Neuronal stem cell (in vitro differentiated cells): ENCODE measurements at places on chromosomes 11 and 22.
A peak's percentile ranks its signal among the peaks of the same experiment; 100 is the strongest.

DNA sequence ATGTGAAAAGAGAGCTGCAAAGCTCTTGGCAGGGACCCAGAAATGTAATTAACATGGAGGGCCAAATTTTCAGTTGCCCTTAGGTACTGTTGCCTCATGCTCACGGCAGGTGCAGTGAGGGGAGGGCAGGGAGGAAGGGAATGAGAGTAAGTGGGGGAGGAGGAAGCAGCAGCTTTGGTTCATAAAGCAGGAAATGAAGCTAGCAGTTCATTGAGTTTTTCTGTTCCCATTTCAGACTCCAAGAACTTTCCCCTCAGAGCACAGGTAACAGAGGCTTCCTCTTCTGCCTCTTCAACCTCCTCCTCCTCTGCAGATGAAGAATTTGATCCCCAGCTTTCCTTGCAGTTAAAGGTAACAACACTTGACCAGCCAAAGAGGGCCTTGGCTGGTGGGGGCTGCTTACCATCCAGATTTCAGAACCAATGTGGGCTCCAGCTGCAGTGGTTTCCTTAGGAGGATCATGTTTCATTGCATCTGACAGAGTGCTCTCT is 57.9 kb upstream of the PARVA start:
- H3K4me3 ChIP-seq: no peak overlapping the region
- H3K27ac ChIP-seq: no peak overlapping the region

GRCh38 chr22:35977136-35977535 is 51.5 kb downstream of the RBFOX2 start:
- H3K27ac ChIP-seq: no peak overlapping the region
- H3K4me1 ChIP-seq: peaks cover 7% of the 10 kb centered on the region
- H3K27me3 ChIP-seq: no peaks in the 10 kb centered on the region
- no peaks in the 10 kb centered on the region for H3K36me3 ChIP-seq

GRCh38 chr22:49726022-49726681 is 101.5 kb downstream of the BRD1 start:
- no peak for DNase-seq
- no peaks in the 10 kb centered on the region for H3K4me1 ChIP-seq
- no peaks in the 10 kb centered on the region for H3K36me3 ChIP-seq
- no peak overlapping the region for H3K27ac ChIP-seq
- H3K27me3 ChIP-seq: peaks cover 22% of the 10 kb centered on the region

DNA sequence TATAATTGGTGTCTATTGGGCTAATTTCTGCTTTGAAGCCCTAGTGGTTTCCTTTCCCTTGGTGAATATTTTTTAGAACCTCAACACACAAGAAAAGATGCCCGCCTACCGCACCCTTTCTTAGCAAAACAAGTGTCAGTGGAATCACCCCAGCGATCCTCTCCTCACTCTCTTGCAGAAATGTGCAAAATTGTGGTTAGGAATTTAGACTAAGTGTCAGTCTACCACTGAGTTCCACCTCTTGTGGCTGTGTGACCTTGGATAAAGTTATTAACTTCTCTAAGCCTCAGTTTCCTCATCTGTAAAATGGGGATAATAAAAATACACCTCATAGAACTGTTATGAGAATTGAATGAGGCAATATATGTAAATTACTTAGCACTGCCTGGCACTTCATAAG is 5.3 kb upstream of the JAML start:
- no peaks in the 10 kb centered on the region for H3K4me1 ChIP-seq
- H3K4me3 ChIP-seq: no peak overlapping the region
- H3K36me3 ChIP-seq: no peaks in the 10 kb centered on the region
- no peak overlapping the region for H3K27ac ChIP-seq

DNA sequence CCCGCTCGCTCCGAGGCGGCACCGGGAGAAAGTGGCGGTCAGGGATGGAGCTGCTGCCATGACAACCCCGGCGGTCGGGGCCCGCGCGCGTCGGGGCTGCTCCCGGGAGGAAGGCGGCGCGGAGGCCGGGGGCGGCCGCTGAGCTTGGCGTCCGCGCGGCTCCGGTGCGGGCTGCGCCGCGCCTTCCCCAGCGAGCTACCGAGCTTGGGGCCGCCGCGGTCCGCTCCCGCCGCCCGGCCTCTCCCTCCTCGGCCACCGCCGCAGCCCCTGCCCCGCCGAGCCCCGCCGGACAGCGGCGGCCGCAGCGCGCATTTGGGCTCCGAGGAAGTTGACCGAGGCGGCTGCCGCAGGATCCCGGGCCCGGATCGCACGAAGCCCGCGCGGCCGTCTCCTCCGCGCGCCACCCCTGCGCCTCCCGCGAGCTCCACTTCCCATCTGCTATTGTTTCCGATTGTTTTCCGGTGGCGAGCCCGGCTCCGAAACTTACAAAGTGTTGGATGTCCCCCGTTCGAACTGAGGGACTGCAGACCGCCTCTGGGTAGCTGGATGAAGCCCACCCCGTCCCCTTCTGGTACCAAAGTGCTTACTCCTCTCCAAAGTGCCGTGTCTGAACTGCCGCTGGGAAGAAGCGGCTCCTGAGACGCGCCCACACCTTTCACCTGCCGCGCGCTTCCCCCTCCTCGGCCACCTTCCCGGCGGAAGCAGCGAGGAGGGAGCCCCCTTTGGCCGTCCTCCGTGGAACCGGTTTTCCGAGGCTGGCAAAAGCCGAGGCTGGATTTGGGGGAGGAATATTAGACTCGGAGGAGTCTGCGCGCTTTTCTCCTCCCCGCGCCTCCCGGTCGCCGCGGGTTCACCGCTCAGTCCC is 540.3 kb downstream of the NTM start:
- H3K27ac ChIP-seq: no peak overlapping the region
- no peaks in the 10 kb centered on the region for H3K36me3 ChIP-seq
- H3K4me1 ChIP-seq: peaks cover 6% of the 10 kb centered on the region

- H3K36me3 ChIP-seq: no peaks in the 10 kb centered on the region
- no peak for DNase-seq
- H3K27me3 ChIP-seq: no peaks in the 10 kb centered on the region
- H3K4me1 ChIP-seq: peaks cover 7% of the 10 kb centered on the region
- H3K27ac ChIP-seq: no peak overlapping the region
- no peak overlapping the region for H3K4me3 ChIP-seq
Observed at GRCh38 chr11:62962391-62962790, 22.4 kb downstream of the SLC22A6 start.

GRCh38 chr11:104918113-104918824 is 20.0 kb upstream of the CASP12 start:
- DNase-seq: no peak
- H3K27ac ChIP-seq: no peak overlapping the region
- H3K36me3 ChIP-seq: no peaks in the 10 kb centered on the region
- no peaks in the 10 kb centered on the region for H3K27me3 ChIP-seq
- H3K4me1 ChIP-seq: no peaks in the 10 kb centered on the region

GRCh38 chr11:44083906-44084305 is 11.6 kb upstream of the EXT2 start:
- H3K36me3 ChIP-seq: no peaks in the 10 kb centered on the region
- no peaks in the 10 kb centered on the region for H3K4me1 ChIP-seq
- H3K4me3 ChIP-seq: no peak overlapping the region
- no peaks in the 10 kb centered on the region for H3K27me3 ChIP-seq
- no peak overlapping the region for H3K27ac ChIP-seq
- DNase-seq: no peak

GRCh38 chr11:46490666-46491065 is 99.1 kb upstream of the CHRM4 start:
- no peak overlapping the region for H3K27ac ChIP-seq
- H3K4me3 ChIP-seq: no peak overlapping the region
- DNase-seq: no peak
- H3K4me1 ChIP-seq: peaks cover 4% of the 10 kb centered on the region
- H3K27me3 ChIP-seq: no peaks in the 10 kb centered on the region

- H3K27me3 ChIP-seq: no peaks in the 10 kb centered on the region
- H3K4me3 ChIP-seq: no peak overlapping the region
- H3K36me3 ChIP-seq: no peaks in the 10 kb centered on the region
Observed at GRCh38 chr11:130587658-130588057, 139.2 kb downstream of the ADAMTS15 start.

DNA sequence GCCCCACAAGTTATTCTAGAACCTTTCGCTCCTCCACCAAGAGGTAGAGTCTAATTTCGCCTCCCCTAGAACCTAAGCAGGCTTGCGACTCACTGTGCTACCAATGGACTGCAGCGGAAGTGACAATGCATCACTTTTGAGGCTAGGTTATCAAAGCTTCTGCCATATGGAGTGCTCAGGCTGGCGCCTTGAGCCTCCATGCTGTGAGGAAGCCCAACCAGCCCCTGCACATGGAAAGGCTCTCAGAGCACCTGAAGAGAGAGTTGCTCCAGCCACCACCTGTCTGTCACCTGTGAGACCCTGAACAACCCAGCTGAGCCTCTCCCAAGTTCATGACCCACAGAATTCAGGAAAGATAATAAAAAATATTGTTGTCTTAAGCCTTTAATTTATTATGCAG is 29.3 kb upstream of the CBX7 start:
- H3K4me3 ChIP-seq: no peak overlapping the region
- H3K4me1 ChIP-seq: peaks cover 26% of the 10 kb centered on the region
- no peak for DNase-seq
- no peaks in the 10 kb centered on the region for H3K27me3 ChIP-seq

DNA sequence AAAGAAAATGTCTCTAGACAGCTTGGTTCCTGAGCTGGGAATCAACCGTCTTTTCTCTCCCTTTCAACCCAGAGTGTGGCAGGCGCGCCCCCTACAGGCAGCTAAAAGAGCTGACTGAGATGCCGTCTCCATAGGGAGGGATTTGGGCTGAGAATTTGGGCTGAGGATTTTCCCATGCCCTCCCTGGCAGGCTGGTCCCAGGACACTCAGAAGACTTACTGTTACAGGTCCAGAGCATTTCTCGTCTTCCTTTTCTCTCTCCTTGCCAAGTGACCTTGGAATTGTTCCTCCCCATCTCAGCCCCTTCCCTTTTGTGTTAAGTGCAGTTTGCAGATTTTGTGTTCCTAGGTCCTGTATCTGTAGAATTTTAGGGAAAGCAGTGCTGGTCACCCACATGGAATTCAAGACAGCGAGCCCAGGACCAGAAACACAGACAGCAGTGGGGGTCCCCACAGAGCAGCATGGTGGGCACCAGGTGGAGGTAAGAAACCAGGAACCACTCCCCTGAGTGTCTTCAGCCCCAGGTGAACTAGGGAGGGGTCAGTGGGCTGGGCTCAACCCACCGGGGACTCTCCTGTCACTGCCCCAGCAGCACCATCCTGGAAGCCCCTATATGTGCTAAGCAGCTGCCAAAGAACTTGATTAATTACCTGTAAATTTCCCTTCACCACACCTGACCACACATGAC is 9.9 kb upstream of the IGLL5 start:
- no peaks in the 10 kb centered on the region for H3K4me1 ChIP-seq
- no peaks in the 10 kb centered on the region for H3K27me3 ChIP-seq
- no peaks in the 10 kb centered on the region for H3K36me3 ChIP-seq
- H3K27ac ChIP-seq: no peak overlapping the region
- H3K4me3 ChIP-seq: no peak overlapping the region

DNA sequence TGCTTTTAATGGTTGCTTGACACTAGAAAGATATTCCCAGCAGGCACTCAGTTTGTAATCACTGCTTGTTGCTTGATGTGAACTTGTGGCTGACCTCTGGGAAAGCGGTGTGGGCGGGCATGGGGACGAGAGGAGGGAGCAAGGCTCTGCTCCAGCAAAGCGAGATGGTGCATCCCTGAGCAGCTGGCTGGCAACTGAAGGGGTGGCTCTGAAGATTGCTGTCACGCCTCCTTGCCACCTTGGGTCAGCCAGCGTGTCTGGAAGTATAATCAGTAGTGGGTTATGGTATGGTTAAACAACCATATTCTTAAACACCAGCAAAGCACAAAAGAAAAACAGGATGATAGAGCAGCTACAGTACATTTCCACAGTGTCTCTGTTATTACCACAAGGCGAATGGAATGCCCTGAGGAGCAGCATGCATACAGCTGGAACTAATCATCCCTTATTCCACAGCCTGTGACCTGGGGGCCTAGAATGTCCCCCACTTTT is 124.5 kb downstream of the TRIM44 start:
- DNase-seq: no peak
- H3K4me3 ChIP-seq: no peak overlapping the region
- peaks cover 15% of the 10 kb centered on the region for H3K4me1 ChIP-seq

DNA sequence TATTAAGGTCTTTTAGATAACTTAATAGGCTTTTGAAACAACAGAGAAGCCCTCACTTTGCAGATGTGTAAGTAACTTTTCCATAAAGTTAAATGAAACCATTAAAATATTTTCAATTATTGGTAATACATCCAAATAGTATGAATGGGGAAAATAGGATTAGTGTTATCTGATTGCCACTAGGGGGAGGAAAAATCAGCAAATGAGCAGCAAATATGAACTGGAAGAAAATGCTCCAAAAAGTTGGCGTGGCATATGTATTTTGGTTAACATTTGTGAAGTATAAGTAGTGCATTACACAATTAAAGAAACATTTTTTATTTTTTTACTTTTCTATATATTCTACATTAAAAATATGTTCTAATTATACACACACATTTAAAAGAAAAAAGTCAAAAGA is 259.8 kb upstream of the ANO5 start:
- H3K27me3 ChIP-seq: no peaks in the 10 kb centered on the region
- H3K36me3 ChIP-seq: no peaks in the 10 kb centered on the region
- no peak for DNase-seq
- H3K4me1 ChIP-seq: no peaks in the 10 kb centered on the region

GRCh38 chr11:115188188-115188897 is 315.9 kb downstream of the CADM1 start:
- DNase-seq: no peak
- no peak overlapping the region for H3K4me3 ChIP-seq
- H3K36me3 ChIP-seq: no peaks in the 10 kb centered on the region
- no peaks in the 10 kb centered on the region for H3K27me3 ChIP-seq
- H3K4me1 ChIP-seq: peaks cover 7% of the 10 kb centered on the region

- H3K4me3 ChIP-seq: no peak overlapping the region
- H3K27me3 ChIP-seq: no peaks in the 10 kb centered on the region
- DNase-seq: no peak
- H3K4me1 ChIP-seq: peaks cover 5% of the 10 kb centered on the region
Observed at GRCh38 chr22:47780281-47780875, 1017.9 kb downstream of the TBC1D22A start.

DNA sequence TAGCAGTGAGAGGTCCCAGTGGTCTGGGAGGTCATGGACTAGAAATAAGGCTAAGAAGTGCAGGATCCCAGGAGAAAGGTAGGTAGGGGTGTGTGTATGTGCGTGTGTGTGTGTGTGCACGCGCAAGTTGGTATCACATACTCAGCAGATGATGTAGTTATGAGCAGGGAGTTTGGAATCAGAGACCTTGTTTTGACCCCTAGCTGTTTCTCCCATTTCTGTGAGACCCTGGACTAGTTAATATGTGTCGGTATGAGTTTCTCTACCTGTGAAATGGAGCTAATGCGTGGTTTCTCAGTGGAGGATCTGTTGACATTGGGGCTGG is 1.3 kb downstream of the SERPING1 start:
- peak overlapping the region; percentile 55 for H3K4me3 ChIP-seq
- H3K27me3 ChIP-seq: no peaks in the 10 kb centered on the region

DNA sequence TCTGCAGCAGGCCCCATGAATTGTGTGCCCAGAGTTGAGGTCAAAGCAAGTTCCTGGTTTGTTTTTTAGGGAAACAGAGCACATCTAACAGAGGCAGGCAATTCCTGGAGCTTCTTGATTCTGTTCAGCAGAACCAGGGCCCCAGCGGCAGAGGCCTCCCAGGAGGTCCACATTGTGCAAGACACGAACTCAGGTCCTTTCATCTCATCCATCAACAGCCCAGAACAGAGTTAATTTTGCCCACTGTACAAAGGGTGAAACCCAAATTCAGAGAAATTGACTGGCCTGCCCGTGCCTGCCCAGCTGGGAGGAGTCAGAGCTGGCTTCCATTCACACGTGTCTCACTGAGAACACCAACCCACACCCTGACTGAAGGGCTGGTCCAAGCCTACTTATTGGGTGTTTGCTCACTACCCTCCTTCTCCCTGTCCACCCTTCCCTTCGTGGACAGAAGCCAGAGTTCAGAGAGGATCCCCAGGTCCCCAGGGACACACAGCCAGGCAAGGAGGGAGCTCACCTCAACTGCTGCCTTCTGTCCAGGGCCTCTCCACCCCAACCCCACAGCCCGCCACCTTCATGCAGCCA is 607.1 kb downstream of the TBC1D22A start:
- H3K4me3 ChIP-seq: peak overlapping the region; percentile 50
- no peaks in the 10 kb centered on the region for H3K4me1 ChIP-seq
- no peak for DNase-seq
- no peak overlapping the region for H3K27ac ChIP-seq
- H3K27me3 ChIP-seq: no peaks in the 10 kb centered on the region
